ENCODE measurements at places on chromosomes 2 and 18.

DNA sequence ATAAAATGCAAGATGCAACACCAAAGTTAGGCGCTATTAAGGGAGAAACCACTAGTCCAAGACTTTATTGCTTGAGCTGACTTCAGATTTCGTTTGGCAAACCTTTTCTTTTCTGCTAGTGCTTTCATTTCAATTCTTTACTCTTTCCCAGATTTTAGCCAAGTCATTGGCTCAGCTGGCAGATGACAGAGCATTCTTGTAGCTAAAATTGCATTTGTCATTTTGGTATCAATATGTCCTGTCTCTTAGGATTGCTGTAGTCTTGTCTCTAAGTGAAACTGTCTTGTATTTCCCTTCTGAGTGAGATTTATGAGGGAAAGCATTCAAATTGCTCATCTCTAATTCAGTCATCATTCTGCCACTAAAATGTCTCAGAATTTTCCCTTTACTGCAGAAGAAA, 335.1 kb downstream of the METTL4 start:
- DNase-seq = no peak

- DNase-seq = no peak
Measured at GRCh38 chr2:181471783-181472182, 14.6 kb downstream of the ITGA4 start.

DNA sequence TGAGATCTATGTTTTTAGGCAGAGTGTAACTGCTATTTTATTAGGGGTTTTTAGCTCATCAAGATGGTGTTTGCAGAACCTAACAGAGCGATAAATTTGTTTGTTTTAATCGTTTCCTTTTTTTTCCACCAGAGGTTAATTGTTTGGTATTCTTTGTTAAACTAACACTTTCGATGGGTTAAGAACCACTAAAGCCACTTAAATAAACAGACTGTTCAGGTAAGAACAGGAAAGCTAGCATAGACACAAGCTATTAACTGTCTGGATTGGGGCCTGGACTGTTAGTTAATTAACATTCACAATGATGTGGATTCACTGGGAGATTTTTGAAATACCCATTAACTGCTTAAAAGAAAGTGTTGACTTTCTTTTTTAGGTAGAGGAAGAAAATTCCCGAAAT, 209.0 kb upstream of the COPS8 start:
- DNase-seq = no peak

- DNase-seq = no peak
Measured at GRCh38 chr2:177474998-177475397, 82.4 kb downstream of the AGPS start.

Data from GM20000 (cell line).